OCI-M1 (cell line): ENCODE measurements at places on chromosomes 7 and 10.
A peak's percentile ranks its signal among the peaks of the same experiment; 100 is the strongest.

DNA sequence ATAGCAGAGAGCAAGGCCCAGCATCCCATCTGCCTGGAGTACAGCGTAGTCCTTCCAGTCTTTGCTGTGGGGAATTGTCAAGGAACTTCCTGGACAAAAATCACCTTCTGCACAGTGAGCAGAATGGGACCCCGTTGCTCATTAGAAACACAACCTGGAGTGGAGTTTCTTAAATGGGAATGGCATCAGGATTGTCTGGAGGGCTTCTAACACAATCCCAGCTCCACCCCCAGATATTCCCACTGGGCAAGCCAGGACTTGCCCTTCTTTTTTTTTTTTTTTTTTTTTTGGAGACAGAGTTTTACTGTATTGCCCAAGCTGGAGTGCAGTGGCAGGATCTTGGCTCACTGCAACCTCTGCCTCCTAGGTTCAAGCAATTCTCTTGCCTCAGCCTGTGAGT lies 356.4 kb downstream of the GALNT17 start:
- DNase-seq, result no peak

- DNase-seq, result no peak
Observed at GRCh38 chr7:120404042-120404441, 131.1 kb downstream of the KCND2 start.

DNA sequence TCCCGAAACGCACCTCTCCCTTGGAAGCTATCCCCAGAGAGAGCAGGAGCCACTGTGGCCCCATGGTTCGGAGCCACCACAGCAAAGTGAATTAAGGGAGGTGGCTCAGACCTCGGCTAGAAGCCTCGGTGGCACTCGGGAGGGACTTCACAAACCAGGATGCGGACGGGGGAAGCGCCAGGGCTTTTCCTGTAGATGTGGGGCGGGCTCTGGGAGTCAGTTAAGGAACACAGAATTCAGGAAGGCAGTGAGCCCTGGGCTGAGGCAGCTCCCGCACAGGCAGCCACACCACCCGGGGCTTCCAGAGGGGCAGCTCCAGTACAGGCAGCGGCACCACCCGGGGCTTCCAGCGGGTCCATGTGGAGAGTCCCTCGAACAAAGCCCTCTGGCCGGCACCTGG lies 42.7 kb upstream of the DPYSL4 start:
- no peak for DNase-seq

GRCh38 chr7:12222889-12223579 lies 11.9 kb downstream of the TMEM106B start:
- DNase-seq, result peak; percentile 59

DNA sequence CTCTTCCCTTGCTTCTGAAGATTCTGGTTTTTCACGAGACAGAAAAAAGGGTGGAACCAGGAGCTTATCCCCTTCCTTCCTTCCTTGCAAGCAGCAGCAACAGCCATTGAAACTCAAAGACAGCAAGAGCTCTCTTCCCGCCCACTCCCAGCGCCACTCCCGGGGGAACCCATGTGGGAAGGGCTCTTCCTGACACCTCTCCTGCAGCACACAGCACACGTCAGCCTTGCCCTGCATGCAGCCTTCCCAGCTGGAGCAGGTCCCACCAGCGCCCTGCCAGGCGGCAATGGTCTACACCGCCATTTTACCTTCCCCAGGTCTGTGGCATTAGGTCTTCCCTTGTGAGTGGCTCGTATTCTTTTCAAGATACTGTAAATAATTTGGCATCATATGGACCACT lies 161.8 kb downstream of the MGMT start:
- DNase-seq, result no peak

- DNase-seq, result no peak
Observed at GRCh38 chr7:156456503-156457115, 184.0 kb upstream of the RNF32 start.

GRCh38 chr10:135132-135600 lies at the start of gene ZMYND11:
ZMYND11 (plus strand) TSS chr10:135455; CDS start chr10:180013, 44,558 bp downstream.
- peak; percentile 56 for DNase-seq

- peak; percentile 70 for DNase-seq
Observed at GRCh38 chr7:18491871-18492270, 3.7 kb upstream of the HDAC9 start.

DNA sequence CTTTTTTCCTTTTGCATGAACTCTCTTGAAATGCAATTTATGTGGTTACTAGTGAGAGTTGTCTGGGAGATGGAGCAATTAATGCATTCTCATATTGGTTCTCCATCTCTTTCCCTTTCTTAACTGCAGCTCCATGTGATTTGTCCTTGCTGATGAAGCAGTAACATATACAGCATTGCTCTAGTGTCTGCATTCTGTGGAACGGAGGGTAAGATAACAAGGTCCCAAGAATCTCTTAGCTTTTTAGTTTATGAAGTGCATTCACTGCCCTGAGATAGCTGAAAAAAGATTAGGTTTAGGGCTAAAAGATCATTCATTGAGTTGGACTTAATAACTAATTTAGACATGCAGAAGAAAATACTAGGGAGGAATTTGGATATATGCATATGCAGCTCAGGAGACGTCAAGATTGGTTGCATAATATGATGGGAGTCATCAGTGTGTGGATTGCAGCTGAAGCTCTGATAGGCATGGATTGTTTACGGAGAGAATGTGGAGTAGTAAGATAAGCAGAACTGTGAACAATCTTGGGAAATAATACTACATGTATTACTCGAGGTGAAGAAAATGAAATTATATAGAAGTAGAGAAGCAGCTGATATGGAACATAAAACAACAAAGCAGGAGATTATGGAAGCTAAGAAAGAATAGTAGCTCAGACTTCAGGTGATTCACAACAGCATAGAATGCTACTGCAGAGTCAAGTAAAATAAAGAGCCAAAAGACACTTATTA lies 404.7 kb downstream of the ARL4A start:
- peak; percentile 33 for DNase-seq

DNA sequence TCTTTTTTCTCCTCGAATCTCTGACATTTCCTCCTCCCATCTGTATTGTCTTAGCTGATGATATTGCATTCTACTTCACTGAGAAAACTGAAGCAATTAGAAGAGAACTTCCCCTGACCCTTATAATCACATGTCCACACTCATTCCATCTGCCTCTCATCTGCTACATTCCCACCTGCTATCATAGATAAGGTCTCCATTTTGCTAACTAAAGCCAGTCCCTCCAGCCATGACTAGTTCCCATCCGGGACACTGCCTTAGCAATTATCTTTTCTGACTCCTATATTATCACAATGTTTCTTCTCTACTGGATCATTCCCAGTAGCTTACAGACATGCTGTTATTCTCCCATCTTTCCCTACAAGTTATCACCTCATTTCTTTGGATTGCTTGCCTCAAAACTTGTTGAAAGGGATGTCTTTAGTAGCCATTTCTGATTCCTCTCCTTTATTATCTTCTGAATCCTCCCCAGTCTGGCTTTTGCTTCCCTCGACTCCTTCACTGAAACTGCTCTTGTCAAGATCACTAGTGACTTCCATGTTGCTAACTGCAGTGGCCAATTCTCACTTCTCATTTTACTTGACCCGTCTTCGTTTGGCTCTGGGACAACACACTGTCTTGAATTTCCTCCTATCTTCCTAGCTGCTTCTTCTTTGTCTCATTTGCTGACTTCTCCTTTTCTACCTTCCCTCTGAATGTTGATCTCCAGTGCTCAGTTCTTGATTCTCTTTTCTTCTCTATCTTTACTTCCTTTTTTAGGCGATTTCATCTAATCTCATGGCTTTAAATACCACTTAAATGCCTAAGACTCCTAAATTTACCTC lies 35.9 kb downstream of the FZD1 start:
- peak; percentile 95 for DNase-seq

GRCh38 chr7:110396021-110396420 lies 694.9 kb upstream of the LRRN3 start:
- DNase-seq, result no peak

GRCh38 chr7:16421333-16422102 lies at the start of gene CRPPA:
CRPPA (minus strand) TSS chr7:16421538; CDS start chr7:16421322, 216 bp downstream.
- DNase-seq, result peak; percentile 54

DNA sequence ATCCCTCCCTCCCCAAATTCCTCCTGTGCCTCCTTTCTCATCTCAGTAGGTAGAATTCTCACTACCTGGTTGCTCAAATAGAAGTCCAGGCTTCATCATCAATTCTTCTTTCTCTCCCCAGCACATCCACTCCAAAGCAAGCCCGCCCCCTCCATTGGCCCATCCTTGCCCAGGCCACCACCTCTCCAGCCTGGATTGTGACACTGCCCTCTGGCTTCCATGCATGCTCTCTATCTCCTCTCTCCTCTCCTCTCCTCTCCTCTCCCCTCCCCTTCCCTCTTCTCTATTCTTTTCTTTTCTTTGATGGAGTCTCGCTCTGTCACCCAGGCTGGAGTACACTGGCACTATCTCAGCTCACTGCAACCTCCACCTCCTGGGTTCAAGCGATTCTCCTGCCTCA lies 144.9 kb downstream of the UBE2H start:
- DNase-seq, result peak; percentile 3

DNA sequence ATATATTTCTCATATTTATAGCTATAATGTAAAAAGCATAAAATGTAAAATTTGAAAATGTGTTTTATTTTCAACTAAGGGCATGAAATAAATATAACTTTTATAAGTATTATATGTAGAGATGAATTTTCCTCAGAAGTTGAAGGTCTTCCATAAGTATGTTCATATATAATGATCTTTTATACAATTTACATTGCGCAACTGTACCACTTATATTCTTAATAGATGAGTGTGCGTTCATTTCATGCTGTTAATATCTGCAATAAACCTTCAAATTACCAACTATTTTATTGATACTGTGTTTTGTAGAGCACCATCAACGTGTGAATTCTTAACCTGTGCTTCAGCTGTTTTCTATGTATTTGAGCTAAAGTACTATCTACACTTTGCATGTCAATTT lies 285.3 kb downstream of the CNTNAP2 start:
- DNase-seq, result no peak

- no peak for DNase-seq
Observed at GRCh38 chr7:47764746-47765145, 182.8 kb upstream of the TNS3 start.

GRCh38 chr7:112411186-112411795 lies 39.0 kb upstream of the IFRD1 start:
- peak; percentile 24 for DNase-seq

DNA sequence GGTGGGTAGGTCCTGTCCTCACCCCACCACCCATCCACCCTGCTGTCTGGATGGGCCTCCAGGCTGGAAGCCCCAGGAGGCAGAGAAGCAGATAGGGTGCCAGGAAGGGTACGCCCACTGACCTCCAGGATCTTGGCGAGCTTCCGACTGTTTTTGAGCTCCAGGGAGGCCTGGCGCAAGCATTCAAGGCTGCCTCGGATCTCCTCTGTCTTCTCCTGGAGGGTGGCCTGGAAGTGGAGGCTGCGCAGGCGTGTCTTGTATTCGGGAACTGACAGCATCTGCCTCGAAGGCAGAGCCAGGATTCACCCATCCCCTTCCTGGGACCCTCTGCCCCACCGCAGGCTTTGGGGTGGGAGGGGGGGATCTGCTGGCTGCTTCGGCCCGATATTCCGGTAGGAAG lies 48.4 kb downstream of the GRID2IP start:
- DNase-seq, result no peak

GRCh38 chr10:95729323-95730055 lies 26.5 kb upstream of the ENTPD1 start:
- peak; percentile 57 for DNase-seq

DNA sequence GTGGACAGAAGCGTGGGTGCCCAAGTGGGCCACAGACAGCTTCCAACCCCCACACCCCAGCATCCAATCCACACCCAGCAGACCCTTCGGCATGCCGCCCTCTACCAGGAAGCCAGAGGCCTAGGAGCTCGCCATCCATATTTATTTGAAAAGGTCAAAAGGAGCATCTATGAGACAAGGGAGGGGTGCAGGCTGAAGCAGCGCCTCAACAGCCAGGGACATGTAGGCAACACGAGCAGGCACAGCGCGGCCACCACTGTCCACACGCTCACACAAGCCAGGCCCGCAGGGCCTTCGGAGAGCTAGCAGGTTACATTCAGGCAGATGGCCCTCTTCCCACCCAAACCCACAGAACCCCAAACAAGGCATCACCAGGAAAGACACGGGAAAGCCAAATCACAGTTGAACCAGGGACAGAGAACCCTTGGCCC lies 34.6 kb downstream of the PSAP start:
- no peak for DNase-seq

GRCh38 chr10:122404576-122404975 lies 30.1 kb downstream of the PLEKHA1 start:
- no peak for DNase-seq

GRCh38 chr10:132991706-132992432 lies 49.5 kb upstream of the CFAP46 start:
- DNase-seq, result no peak

- DNase-seq, result no peak
Observed at GRCh38 chr7:26655781-26656180, 208.6 kb downstream of the SKAP2 start.

DNA sequence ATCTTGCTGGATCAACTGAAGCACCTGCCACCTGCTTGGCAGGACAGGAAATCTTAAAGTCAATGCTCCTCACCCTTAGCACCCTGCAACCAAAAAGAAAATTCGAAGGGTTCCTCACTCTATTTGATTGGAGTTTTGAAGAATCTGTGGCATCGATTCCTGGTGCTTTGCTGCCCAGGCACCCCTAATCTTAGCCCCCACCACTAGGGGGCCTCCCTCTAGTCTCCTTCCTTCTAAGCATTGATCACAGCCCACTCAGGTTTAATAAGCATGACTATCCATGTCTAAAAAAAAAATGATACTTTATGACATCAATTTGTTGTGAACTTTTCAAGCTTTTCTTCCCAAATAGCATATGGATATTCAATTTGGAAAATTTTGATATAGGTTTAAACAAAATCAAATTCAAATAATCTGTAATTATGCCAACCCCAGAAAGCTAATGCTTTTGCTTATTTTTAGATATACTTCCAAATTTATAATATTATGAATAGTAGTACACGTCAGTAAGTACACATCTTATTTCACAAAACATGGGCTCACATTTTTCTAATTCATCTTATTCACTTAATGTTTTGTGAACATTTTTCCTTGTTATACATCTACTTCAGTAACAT lies 45.3 kb downstream of the NRG3 start:
- DNase-seq, result peak; percentile 26

DNA sequence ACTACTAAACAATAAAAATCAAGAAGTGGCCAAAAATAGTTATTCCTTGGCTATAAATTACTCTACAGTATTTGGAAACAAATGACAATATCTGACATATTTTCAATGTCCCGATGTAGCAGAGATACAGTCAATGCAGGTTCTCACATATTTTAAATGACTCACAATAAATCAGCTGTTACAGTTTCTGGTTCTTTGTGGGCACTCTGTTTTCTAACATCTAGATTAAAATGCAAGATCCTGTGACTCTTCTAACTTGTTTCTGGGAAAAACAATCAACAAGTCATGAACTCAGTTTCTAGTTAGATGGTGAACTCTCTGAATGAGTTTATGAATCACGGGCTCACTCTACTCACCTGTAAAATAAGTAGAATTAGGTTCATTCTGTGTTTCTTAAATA lies 849.6 kb upstream of the MBL2 start:
- DNase-seq, result no peak
